Coronary artery (tissue), 2 donors: ENCODE measurements at places on chromosomes 7 and 10.

- DNase-seq = no peak
Measured at GRCh38 chr10:1376384-1376945, 320.3 kb downstream of the WDR37 start.

DNA sequence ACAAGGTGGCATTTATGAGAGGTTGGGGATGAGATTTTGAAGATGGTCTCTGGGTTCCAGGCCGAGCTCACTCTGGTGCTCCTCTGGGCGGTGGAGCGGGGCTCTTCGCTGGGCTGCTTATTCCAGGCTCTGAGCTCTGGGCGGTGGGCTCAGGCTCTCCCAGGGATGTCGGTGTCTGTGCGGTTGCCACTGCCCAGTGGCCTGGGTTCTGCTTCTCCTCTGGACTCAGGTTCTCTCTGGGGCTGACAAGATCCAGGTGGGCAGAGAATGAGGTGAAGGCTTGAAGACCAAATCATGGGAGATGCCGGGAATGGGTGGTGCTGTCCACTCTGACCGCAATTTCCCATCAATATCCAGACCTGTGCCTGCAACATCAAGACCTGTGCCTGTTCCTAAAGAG, 40.6 kb downstream of the RBAK start:
- no peak for DNase-seq

- DNase-seq = no peak
Measured at GRCh38 chr10:85719408-85719807, 647.2 kb downstream of the GRID1 start.

DNA sequence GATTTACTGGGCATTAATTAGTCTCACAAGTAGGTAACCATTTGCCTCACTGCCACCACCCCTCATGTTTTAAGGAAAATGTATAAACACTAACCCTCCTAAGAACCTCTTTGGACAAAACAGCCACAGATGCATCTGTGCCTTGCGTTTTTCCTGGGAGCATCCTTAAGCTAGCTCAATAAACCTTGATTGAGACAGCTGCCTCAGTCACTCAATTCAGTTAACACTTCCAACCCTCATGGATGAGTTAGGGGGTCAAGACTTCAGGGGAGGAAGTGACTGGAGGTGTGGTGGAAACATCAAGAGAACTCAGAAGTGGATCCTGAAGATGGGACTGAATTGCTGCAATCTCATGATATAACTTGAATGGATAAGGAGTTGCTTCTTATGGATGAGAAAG, 31.5 kb downstream of the CUL2 start:
- no peak for DNase-seq

DNA sequence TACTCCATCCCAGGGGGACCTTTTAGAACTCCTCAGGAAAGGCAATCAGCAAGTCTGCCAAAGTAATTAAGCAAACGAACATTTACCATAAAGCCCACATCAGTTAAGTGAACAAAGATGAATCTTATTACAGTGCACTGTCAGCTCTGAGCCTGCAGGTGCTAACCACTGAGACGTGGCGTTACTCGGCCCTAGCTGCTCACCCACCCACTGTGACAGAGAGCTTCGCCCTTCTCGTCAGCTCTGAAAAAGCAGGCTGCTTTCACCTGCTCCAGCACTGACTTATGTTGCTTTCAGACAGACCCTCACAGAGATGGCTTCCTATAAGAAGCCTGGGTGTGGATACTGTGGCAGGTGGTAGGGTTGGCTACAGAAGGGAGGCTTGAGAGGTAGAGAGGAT, 57.7 kb upstream of the KCNIP2 start:
- no peak for DNase-seq

GRCh38 chr7:27723085-27723484, 16.9 kb upstream of the TAX1BP1 start:
- DNase-seq = no peak

DNA sequence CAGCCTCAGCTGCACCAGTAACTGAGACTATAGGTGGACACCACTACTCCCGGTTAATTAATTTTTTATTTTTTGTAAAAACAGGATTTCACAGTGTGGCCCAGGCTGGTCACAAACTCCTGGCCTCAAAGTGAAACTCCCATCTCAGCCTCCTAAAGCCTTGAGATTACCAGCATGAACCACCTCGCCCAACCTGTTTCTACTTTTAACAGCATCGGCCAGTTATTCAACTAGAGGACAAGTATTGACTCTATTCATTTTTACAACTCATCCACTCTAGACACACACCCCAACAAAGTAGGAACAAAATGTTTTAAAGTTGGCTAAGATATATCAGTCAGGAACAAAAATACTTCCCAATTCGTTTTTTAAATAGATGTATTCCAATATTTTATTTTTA, 334.8 kb downstream of the PARD3 start:
- no peak for DNase-seq

DNA sequence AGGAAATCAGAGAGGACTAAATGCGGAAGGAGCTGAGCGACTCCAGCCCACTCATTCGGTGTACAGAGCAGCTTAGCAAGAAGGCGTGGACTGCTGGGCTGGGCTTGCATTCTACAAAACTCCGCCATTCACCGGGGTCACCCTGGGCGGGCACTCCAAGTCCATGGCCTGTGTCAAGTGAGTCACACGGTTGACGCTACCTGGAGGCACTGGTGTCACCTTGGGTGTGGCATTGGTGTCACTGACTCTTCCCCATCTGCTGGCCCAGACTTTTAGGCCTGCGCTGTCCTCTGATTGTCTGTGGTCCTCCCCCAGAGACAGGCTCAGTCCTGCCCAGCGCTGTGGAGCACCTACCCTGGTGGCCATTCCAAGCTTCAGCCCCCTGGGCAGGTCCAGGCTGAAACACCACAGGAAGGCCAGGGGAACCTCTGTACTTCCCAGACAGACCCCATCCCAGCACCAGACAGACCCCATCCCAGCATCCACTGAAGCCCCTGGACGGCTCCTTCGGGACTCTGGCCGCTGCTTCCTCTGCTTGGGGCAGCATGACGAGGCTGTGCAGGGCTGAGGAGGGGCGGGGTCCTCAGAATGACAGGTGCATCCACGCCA, 30.6 kb upstream of the CNPY1 start:
- no peak for DNase-seq

- no peak for DNase-seq
Measured at GRCh38 chr7:112448891-112449290, 1.4 kb upstream of the IFRD1 start.

DNA sequence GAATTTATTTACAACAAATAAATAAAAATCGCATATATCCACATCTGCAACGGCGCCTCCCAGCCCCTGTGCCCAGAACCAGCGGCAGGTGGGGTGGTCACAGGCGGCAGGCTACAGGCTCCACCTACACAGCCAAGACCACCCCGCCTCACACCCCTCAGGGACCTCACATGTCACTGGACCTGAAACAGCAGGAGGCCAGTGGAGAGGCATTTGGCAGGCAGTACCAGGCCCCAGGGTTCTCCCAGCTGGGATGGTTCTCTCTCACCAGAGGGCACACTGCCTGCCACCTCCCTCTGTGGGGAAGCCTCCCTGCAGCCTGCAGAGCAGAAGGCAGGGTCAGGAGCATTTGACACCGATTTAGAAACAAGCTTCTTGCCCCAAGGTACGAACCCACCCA, 81.5 kb downstream of the MAD1L1 start:
- DNase-seq = no peak

DNA sequence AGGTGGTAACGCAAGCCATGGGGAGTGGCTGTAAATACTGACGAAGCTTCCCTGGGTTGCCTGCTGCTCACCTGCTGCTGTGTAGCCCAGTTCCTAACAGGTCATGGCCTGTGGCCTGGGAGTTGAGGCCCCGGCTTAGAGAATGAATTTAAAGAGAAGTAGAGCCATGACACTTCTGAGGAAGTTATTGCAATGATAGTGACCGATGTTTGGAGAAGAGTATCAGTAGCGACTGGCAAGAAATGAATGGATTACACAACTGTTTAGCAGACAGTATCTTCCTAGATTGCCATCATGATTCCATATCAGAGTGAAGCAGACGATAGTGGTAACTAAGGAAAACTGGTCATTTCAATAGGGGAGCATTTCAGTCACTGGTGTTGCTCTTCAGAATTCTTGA, 249.6 kb downstream of the PLXDC2 start:
- no peak for DNase-seq

DNA sequence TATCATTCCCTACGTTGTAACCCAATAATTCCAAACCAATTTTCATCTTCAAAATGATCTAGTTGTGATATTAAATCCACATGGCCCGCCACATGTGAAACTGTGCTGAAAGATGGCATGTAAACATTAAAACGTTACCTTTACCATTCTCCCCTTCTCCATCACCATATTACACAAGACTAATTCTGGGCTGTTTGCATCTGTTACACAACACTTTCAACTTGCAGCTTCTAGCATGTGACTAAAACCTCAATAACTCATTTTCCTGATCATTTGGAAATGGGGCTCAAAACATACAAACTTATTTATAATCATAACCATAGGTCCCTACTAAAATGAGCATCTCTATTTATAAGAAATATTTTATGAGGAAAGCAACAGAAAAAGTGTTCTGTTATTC, 4.7 kb downstream of the MTERF1 start:
- DNase-seq = no peak

- DNase-seq = no peak
Measured at GRCh38 chr10:29740981-29741545, 106.3 kb upstream of the SVIL start.

- DNase-seq = no peak
Measured at GRCh38 chr7:118111347-118111746, 72.6 kb upstream of the LSM8 start.

DNA sequence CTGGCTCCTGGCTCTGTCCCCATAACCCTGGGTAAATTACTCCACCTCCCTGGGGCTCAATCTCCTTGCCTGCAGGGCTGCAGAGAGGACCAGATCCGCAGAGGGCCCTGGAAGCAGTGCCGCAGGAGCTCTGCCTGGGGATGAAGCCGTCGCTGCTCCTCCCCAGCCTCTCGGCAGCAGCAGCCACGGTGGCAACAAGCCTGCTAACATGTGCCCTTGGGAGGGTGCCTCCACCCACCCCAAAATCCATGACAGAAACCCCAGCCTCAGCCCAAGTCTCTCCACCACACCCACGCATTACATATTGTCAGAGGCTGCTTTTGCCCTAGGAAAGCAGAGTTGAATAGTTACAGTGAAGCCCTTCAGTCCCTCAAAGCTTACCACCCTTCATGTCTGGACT, 486.4 kb upstream of the FOXK1 start:
- DNase-seq = no peak

DNA sequence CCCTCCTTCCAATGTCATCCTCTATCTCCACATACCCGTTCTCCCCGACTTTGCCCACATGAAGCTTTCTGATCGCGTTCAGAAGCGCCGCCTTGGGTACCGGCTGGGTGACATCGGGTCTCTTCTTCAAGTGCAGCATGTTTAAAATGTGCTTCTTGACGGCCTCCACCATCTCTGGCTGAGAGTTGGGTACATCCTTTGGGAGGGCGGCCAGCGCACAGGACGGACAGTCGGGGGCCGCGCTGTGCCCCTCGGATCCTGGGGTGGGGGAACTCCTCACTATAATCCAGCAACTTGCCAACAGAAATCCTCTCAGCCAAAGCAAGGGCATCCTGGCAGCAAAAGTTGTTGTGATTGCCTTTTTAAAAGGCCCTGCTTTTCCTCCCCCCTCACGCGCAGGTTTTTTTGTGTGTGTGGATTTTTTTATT, 2.8 kb downstream of the INHBA start:
- DNase-seq = no peak

GRCh38 chr10:51932530-51932929, 233.1 kb upstream of the CSTF2T start:
- no peak for DNase-seq

GRCh38 chr7:117683430-117684175, 189.6 kb downstream of the CTTNBP2 start:
- no peak for DNase-seq

- DNase-seq = no peak
Measured at GRCh38 chr7:129332254-129333035, 101.8 kb upstream of the STRIP2 start.

DNA sequence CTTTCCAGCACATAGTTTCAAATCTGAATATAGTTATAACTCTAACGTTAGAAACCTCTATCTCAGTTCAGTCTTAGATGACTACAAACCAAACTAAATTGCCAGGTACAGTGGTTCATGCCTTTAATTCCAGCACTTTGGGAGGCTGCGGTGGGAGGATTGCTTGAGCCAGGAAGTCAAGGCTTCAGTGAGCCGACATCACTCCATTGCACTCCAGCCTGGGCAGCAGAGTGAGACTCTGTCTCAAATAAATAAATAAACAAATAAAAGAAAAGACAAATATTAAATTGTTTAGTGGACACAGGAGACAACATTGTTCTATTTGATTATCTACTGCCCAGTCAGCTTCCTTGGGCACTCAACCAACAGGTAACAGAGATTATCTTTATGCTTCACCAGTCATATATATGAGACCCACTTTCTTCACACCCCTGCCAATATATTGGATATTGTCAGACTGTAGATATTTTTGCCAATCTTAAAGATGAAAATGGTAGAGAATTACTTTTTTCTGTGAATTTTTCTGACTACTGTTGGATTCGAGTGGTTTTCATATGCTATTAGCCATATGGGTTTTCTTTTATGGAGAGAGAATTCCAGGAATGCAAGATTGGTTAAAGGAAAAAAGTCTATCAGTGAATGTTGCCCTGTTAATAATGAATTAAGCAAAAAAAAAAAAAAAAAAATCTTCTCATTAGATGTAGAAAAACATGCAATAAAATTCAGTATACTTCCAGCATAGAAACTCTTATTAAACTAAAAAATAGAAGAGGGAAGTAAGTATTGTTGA, 16.0 kb downstream of the HDAC9 start:
- DNase-seq = no peak

DNA sequence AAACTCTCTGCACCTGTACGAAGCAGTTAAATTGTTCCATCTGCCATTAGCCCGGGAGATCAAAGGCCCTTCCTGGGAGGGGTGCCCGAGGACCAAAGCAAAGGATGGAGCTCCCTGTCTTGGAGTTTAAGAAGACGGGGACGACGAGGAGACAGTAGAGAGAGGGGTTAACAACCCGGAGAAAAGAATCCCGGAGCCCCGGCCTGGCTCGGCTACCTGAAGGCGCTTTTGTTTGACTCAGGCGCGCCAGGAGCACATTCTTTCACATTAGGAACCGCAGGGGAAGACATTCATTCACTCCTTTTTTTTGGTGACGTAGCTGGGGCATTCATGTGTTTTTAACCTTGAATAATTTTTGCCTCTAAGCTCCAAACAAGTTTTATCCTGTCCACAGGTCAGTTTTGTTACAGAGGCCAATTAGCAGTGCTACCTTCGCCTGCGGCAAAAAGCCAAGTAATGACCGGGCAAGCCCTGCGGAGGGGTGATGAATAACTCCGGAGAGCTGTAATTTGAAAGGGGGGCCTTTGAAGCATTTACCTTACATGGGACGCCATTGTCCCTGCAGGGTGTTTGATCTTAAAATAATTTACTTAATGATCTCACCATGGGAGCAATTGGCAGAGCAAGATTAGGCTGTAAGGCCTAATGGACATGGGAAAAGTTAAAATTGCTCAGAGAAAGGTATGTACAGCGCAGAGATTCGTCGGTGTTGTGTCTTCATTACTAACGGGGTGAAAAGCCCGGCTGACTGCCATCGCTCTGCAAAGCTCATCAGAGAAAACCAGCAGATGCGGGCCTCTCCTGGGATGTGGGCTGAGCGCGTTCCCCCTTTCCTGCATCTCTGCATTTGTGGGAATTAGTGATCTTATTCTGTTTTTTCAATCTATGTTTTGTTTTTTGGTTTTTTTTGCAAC, 258.0 kb upstream of the SP4 start:
- no peak for DNase-seq
